Cerebellum (tissue), 4 donors: ENCODE measurements at places on chromosomes 2 and 18. TPM values are rescaled to one million over a fixed set of nuclear protein-coding genes. Genes with fewer than 3 reads are reported as not detected.

FOXI3 gene
- 0.36 TPM for total RNA-seq

NTSR2 gene
- total RNA-seq: 1.7 TPM

RBKS gene
- total RNA-seq: 2.1 TPM

CD8A gene
- 1.5 TPM for total RNA-seq

CYP26B1 gene
- 47.5 TPM for total RNA-seq

ZNF385B gene
- total RNA-seq: 10.5 TPM

FBXO36 gene
- 8.1 TPM for total RNA-seq

IL36A gene
- total RNA-seq: not detected

PRSS56 gene
- 0.18 TPM for total RNA-seq

NOSTRIN gene
- 8.7 TPM for total RNA-seq

ITGB6 gene
- 0.27 TPM for total RNA-seq

OTX1 gene
- total RNA-seq: not detected

SIX3 gene
- total RNA-seq: not detected

MYO5B gene
- total RNA-seq: 5.5 TPM

SPP2 gene
- total RNA-seq: not detected

IL1RL1 gene
- 0.27 TPM for total RNA-seq

UGT1A3 gene
- total RNA-seq: not detected

AGPS gene
- 48.5 TPM for total RNA-seq
